ENCODE measurements at places on chromosomes 6 and 20.

DNA sequence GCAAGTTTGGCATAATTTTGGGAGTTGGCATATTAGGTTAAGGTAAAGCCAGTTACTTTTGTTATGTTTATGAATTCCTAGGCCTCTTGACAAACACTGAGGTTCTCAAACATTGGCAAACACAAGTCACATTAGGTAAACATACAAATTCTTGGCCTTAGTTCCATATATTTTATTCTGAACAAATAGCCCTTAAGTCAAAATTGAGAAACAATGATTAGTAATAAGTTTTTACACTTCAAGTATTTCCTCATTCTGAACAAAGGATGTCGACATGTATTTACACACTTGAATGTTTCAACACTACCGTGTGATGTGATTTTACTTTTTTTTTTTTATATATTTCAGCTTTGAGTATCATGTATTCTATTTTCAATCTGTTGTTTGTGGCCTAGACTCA is 3.8 kb upstream of the ECHDC1 start:
- no peak for DNase-seq

- peak; percentile 54 for DNase-seq
Observed at GRCh38 chr6:82006027-82006738, 241.4 kb downstream of the IBTK start.

DNA sequence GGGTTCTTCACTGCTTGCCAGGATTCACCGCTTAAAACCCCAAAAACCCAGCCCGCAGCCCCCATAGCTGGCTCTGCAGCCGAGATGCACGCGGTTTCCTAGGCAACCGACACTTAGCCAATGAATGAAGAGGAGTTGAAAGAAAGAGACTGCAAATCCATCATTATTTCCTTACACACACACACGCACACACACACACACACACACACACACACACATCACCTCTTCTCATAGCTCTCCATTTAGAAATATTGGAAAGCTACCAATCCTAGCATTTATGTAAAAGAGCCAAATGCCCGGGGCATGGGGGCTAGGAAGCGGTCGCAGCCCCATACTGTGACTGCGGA is 3.4 kb upstream of the TUBB2B start:
- DNase-seq: no peak

DNA sequence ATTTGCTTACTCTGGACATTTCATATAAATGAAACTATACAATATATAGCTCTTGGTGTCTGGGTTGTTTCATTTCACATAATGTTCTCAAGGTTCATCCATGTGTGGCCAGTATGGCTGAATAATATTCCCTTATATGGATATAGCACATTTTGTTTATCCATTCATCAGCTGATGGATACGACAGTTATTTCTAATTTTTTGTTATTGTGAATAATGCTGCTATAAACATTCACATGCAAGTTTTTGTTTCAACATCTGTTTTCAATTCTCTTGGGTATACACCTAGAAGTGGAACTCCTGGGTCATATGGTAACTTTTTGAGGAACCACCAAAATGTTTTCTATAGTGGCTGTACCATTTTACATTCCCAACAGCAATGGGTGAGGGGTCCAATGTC is 101.1 kb downstream of the CDK19 start:
- no peak for DNase-seq

DNA sequence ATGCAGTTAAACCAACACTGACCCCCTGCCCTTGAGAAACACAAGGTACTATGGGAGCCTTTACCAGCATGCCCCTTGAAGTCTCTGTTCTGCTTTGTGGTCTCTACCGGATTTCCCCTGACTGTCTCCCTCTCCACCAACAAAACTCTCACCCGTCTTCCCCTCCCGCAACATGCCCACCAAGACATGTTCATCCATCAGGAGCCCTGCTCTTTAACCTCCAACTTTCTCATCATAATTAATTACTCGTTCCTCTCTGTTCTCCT is 1.1 kb downstream of the ZNF165 start:
- DNase-seq: no peak

DNA sequence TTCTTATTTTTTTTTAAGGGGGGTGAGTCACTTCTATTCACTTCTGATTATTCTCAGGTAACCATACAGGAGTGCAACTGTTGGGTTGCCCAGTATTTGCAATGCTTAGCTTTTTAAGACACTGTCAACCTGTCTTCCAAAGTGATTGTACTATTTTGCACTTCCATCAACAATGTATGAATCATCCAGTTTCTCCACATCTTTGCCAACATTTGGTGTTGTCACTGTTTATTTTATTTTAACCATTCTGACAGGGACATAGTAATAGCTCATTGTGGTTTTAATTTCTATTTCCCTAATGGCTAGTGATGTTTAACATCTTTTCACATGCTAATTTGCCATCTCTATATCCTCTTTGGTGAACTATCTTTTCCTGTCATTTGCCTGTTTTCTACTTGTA is 1.4 kb upstream of the SLC13A3 start:
- no peak for DNase-seq

DNA sequence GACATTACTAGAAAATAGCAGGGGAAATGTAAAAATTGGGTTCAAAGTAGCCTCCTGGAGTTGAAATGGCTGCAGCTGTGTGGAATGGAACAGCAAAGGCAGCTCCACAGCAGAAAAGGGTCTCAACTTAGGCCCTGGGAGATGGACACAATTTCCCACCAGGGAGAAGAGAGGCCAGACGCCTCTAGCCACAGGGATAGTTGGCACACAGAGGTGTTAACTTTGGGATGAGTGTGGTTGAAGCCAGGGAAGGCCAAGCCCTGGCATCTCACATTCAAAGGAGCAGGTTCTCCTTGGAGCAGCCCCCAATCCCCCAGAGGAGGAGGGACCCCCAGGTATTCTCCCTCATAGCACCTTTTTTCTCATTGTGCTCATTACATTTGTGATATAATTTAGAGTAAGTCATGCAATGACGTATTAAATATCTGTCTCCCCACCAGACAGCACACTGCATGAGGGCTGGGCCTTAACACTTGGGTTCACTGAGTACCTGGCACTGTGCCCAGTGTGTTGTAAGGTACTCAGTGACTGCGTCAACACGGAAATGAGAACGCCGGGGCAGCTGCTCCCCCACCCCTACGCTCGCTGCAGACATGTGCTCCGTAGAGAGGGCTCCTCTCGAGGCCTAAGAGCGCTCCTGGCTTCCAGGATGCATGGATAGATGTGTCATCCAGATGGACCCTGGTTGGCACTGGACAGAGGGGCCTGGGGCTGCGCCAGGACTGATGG is 76.0 kb upstream of the CD93 start:
- DNase-seq: no peak

- no peak for DNase-seq
Observed at GRCh38 chr6:90004511-90004910, 110.2 kb downstream of the GJA10 start.

DNA sequence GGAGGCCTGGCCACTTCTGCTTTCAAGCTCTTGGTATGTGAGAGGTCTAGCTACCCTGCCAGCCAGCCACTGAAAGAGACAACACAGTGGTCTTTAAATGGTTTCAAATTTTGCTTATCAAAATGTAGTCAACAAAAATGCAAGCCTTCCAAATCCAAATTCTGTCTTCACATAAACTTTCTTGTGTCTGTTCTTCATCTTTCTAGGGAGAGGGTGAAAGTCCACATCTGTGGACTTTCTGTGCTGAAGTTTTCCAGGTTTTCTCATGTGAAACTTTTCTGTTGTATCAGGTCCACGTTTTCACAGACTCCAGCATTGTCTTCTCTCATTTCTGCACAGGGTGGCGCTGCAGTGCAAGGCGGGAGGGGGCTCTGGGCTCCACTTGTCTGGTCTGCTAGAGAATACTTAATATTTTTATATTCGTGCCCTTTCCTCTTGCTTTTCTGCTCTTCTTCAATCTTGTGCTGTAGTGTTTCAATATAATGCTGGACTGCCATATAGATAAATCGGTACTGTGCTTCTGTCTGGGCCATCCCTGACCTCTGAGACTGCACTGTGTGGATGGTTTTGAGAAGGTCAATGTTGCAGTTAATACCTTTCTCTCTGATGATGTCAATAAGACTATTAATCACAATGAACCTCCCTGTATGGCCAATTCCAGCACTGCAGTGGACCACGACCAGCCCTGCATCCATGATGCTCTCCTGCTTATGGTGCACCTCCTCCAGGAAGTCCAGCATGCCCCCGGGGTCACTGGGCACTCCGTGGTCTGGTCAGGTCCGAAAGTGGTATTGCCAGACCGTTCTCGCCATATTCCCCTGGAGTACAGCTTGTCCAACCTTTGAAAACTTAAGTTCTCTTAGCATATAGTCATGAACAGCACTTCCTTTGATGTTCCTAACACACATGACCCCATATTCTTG is 161.6 kb upstream of the TNFAIP3 start:
- peak; percentile 46 for DNase-seq

DNA sequence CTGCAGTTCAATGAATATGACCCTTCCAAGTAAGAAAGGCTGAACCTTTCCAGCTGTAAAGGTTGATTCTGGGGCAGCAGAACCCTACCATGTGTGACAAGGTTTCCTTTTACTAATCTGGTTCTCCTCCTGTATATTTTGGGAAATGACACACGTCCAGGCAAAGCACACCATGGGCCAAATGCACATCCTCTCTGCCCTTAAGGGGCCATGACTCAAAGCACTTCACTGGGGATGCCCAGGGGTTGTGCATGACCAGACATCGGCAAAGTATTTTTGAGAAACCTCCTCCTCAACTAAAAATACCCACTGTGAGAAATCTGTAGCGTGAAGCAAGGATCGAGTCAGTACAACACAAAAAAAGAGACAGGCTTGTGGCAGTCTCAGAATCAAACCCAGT is 174.7 kb downstream of the BACH2 start:
- DNase-seq: no peak

DNA sequence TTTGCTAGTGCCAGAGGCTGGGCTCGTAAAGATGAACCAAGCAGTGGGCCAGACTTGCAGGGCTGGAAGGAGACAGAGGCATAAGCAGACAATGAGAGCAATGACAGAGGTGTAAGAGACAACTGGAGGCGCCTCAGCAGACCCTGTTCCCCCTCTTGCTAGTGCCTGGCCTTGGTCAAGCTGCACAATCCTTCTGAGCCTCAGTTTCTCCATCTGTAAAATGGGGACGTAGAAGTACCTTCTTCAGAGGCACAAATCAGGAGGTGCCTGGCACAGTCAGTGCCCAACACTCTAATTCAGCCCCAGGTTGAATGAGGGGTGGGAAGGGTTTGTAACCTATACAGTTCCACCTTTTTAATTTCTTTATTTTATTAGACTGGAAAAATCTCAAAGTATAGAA is 23.2 kb downstream of the BPIFB1 start:
- no peak for DNase-seq

- DNase-seq: peak; percentile 56
Observed at GRCh38 chr20:25470045-25470444, 62.6 kb downstream of the GINS1 start.

GRCh38 chr6:7106215-7106751 is 1.5 kb upstream of the RREB1 start:
- no peak for DNase-seq

- no peak for DNase-seq
Observed at GRCh38 chr20:33866398-33867100, 55.4 kb downstream of the CHMP4B start.

DNA sequence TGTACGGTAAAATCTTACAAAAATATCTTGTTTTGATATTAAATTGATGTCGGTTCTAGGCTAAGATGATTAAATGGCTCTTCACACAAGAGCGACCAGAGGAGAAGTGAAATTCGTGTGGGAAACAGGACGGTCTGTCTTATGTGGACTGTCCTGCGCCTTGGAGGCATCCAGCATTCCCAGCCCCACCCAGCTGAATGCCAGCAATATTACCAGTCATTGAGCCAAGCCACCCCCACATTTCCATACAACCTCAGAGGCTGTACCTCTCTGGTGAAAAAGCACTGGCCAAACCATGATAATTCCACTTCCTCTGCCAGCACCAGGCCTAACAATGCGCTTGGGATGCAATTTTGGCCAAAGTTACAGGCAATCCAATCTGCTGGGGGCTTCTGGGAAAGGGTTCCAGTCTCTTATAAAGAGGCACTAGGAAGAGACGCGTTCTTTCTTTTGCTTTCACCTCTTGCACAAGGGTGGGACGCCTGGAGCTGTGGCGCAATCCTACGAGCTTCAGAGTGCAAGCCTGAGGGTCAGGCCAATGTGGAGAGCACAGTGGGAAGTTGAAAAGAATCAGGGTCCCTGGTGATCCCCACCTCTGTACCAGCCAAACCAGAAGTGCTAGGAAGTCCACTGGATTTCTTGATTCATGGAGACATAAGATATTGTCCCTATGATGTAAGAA is 213.1 kb downstream of the PREX1 start:
- DNase-seq: no peak

DNA sequence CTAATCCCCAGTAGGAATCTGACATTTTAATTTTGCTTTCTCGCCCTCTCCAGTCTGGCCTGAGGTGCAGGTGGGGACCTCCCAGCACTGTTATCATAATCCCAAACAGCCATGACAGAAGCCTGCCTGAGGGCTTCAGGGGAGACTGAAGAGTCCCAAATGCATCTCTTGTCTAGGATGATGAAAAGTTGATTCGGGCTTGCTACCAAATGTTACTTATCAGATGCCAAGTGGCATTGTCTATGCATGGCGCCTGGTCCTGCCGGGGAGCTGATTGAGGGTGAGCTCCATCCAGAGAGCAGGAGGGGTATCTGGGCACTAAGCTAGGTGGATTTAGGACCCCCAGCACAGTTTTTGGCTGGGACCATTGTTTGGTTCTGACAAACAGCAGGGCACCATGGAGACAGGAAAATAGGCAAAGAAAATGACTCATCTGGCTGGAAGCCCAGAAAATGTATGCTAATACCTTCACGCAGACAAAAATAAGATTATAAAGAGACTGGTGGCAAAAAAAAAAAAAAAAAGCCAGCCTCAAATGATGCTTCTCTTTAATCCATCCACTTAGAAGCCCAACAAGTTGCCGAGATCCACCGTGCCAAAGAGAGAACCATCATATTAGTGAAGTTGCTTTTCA is 513.7 kb upstream of the SULF2 start:
- DNase-seq: peak; percentile 42
